ENCODE measurements at places on chromosomes 12 and 14. TPM values are rescaled to one million over a fixed set of nuclear protein-coding genes. Genes with fewer than 3 reads are reported as not detected.

The CCDC196 gene
- not detected for total RNA-seq

DNA sequence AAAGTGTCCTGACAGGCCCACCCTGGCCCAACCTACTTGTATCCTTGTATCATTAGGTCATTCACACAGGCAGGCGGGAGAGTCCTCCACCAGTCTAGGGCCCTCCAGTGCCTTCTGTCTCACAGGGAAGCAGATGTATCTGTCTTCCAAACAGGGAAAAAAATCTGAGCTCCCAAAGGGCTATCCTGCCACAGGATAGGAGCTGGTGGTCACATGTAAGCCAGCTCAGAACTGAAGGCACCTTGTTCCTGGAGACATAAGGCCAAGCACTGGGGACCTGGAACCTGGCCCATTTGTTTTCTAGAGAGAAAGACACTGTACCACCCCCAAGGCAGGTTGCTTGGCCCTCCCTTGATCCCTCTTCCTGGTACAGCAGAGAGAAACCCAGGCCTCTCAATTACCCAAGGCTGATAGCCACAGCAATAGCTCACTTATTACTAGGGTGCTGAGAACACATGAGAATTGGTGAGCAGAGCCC, 19.4 kb upstream of the PLEKHH1 start:
- H3K27ac ChIP-seq: no peak overlapping the region
- no peaks in the 10 kb centered on the region for H3K36me3 ChIP-seq
- no peaks in the 10 kb centered on the region for H3K4me1 ChIP-seq
- no peak overlapping the region for H3K4me3 ChIP-seq

GRCh38 chr12:29783773-29784666, at the start of gene TMTC1:
TSS of gene TMTC1 (minus strand) at chr12:29783942. CDS start at chr12:29783751, 191 bp downstream.
- peak; percentile 92 for DNase-seq
- H3K27me3 ChIP-seq: peaks cover 16% of the 10 kb centered on the region
- no peak within 1 kb of the TSS for H3K27ac ChIP-seq
- H3K4me1 ChIP-seq: peaks cover 16% of the 10 kb centered on the region

DNA sequence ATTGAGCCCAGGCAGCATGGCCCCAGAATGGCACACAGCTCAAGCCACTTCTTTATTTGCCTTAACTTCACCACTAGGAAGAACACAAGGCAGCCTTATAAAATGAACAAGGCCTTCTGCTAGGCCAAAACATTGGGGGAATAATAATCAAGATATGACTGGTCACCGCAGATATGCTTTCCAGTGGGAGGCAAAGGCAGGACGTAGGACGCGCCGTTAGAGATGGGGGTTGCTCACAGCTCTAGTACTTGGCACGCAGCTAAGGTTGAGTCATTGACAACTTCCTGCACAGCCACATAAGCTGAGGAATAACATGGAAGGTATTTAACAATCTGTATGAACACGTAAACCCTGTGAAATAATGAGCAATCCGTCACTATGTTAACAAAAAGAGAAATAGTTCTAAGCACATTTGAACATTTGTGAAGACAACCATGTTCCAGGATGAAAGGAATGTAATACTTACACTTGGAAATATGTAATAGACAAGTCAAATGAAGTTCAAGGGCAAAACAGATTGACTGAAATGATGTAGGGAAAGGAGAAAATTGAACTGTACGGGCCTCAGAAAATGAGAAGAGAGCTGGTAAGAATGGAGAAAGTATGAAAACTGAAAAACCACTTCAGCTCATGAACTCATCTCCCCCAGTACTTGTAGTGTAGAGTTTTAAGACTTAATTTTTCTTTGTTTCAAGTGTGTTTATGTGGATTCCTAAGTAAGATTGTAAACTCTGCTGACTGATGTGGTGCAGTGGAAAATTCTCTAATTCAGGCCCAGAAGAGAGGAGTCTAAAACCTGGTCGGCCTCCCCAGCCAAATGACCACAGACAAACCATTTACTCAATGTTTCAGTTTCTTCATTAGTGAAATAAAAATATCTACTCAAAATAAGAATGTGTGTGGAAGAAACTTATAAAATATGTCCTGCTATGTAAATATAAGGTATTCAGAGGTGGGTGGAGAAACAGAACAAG, 59.3 kb upstream of the CCDC91 start:
- no peaks in the 10 kb centered on the region for H3K4me1 ChIP-seq
- H3K36me3 ChIP-seq: no peaks in the 10 kb centered on the region
- no peak overlapping the region for H3K27ac ChIP-seq
- no peak overlapping the region for H3K4me3 ChIP-seq
- H3K27me3 ChIP-seq: no peaks in the 10 kb centered on the region
- DNase-seq: no peak

The DNAJC22 gene
- total RNA-seq: 0.39 TPM

- DNase-seq: no peak
- no peaks in the 10 kb centered on the region for H3K27me3 ChIP-seq
- H3K4me1 ChIP-seq: no peaks in the 10 kb centered on the region
- no peak overlapping the region for H3K4me3 ChIP-seq
Measured at GRCh38 chr12:111887926-111888745, 46.1 kb downstream of the MAPKAPK5 start.

- no peak overlapping the region for H3K4me3 ChIP-seq
- H3K36me3 ChIP-seq: no peaks in the 10 kb centered on the region
- no peaks in the 10 kb centered on the region for H3K4me1 ChIP-seq
- DNase-seq: no peak
Measured at GRCh38 chr14:105026033-105026785, 5.3 kb upstream of the CDCA4 start.

The SAMD15 gene
- total RNA-seq: 2.2 TPM

DNA sequence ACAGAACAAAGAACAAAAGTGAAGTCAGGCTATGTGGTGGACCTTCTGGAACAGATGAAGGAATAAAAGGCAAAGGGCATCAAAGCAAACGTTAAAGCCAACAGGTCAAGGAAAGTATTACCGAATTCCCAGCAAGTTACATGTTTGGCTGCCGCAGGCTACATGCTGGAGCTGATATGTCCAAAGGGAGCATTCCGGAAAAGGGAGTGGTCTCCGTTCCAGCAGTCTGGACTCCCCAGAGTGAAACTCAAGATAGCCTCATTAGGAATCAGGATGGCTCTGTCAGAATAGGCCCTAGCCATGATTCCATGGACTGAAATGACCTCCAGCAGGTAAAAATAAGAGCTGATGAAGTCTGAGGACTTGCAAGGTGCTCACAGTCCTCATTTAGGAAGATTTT, 379.8 kb upstream of the PRICKLE1 start:
- H3K27ac ChIP-seq: no peak overlapping the region
- H3K36me3 ChIP-seq: no peaks in the 10 kb centered on the region
- no peak overlapping the region for H3K4me3 ChIP-seq
- no peak for DNase-seq
- H3K27me3 ChIP-seq: no peaks in the 10 kb centered on the region

The ADIPOR2 gene
- total RNA-seq: 33.6 TPM

DNA sequence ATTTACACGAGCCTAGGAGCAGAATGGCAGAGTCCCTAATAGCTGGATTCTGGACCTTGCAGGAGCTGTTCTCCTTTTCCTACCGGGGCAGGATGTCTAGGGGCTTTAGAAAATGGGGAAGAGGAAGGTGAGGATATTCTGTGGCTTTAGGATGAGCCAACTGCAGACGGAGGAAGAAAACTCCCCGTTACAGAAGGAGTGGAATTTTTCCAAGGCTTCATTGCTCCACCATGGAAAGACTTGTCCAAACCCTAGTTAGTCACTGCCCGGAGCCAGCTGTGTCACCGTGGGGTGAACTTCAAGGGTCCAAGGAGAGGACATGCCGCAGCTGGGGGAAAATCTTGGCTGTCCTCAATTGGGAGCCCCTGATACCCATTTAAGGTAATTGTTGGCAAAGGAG, 41.6 kb downstream of the FOS start:
- H3K27me3 ChIP-seq: no peaks in the 10 kb centered on the region
- no peaks in the 10 kb centered on the region for H3K4me1 ChIP-seq
- DNase-seq: no peak
- H3K4me3 ChIP-seq: no peak overlapping the region
- no peaks in the 10 kb centered on the region for H3K36me3 ChIP-seq
- H3K27ac ChIP-seq: no peak overlapping the region

DNA sequence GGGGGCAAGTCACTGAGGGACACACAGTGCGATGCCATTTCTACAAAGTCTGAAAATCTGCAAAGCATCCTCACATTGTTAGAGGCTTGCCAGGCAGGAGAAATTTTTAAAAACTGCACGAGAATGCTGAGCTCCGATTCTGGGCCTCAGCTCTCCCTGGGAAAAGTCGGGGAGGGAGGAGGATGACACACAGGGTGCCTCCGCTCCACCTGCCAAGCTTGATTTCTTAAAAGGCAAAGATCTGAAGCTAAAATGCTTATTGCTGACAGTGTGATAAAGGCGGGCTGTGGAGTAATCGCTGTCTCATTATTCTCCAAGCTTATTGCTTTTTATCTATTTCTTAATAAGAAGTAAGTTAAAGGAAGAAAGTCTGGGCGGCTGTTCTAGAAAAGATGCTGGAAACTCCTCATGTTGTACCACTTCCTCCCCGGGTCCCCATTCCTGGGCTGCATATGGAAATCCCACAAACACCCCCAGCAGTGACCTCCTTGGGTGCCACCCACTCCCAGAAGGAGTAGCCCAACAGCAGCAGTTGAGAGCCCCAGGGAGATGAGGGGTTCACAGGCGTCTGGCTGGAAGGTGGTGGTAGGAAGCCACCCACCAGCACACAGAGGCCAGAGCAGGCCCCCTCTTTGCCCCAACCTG, 55.0 kb downstream of the CCDC85C start:
- no peak overlapping the region for H3K4me3 ChIP-seq
- H3K27ac ChIP-seq: no peak overlapping the region
- no peaks in the 10 kb centered on the region for H3K36me3 ChIP-seq
- H3K27me3 ChIP-seq: no peaks in the 10 kb centered on the region
- peaks cover 55% of the 10 kb centered on the region for H3K4me1 ChIP-seq
- DNase-seq: no peak

DNA sequence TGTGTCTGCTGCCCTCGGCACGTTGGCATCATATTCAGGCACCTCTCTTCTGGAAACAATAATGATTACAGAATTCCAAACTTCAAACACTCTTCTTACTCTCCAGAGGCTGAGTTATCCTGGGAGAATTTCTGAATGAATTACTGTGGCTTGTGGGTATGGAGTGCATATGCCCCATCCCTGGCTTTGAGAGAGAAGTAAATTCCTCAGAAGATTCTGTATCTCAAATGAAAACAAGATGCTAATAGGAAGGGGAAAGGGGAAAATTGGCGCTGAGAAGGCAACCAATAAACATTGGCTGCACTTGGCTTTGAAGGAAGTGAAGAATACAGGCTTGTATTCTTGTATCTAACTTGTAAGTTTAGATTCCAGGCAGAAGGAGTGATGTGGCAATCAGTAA, 132.0 kb upstream of the NOVA1 start:
- no peak overlapping the region for H3K27ac ChIP-seq
- no peaks in the 10 kb centered on the region for H3K36me3 ChIP-seq
- no peaks in the 10 kb centered on the region for H3K4me1 ChIP-seq
- DNase-seq: no peak
- no peak overlapping the region for H3K4me3 ChIP-seq
- no peaks in the 10 kb centered on the region for H3K27me3 ChIP-seq

GRCh38 chr14:96626916-96627315, 124.7 kb downstream of the PAPOLA start:
- H3K27me3 ChIP-seq: no peaks in the 10 kb centered on the region
- H3K27ac ChIP-seq: no peak overlapping the region
- no peak for DNase-seq
- H3K36me3 ChIP-seq: no peaks in the 10 kb centered on the region
- H3K4me1 ChIP-seq: no peaks in the 10 kb centered on the region

- DNase-seq: no peak
- H3K4me1 ChIP-seq: no peaks in the 10 kb centered on the region
- H3K27ac ChIP-seq: no peak overlapping the region
Measured at GRCh38 chr12:121124402-121125109, 8.1 kb upstream of the P2RX7 start.

GRCh38 chr12:31000751-31001150, 72.9 kb upstream of the DDX11 start:
- DNase-seq: no peak
- no peak overlapping the region for H3K4me3 ChIP-seq
- no peaks in the 10 kb centered on the region for H3K4me1 ChIP-seq
- H3K27ac ChIP-seq: no peak overlapping the region
- no peaks in the 10 kb centered on the region for H3K36me3 ChIP-seq
- no peaks in the 10 kb centered on the region for H3K27me3 ChIP-seq

The GUCY2C gene
- not detected for total RNA-seq

DNA sequence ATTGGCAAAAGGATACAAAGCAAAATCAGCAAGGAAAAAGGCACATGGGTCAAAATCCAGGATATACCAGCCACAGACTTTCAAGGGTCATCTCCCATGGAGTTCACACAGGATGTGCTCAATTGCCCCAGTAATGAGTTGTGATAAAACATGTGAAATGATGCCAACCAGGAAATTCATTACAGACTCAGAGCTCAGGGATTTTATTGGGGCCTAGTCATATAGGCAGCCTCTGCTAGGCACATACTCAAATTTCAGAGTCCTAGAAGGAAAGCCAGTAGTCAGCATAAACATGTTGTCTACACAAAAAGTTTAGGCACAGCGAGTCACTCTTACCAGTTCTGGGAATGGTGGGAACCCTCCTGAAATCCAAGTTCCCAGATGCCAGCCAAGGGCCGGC, 64.4 kb upstream of the OSBPL8 start:
- no peak overlapping the region for H3K27ac ChIP-seq
- H3K36me3 ChIP-seq: no peaks in the 10 kb centered on the region
- no peaks in the 10 kb centered on the region for H3K4me1 ChIP-seq
- no peaks in the 10 kb centered on the region for H3K27me3 ChIP-seq
- no peak for DNase-seq
- no peak overlapping the region for H3K4me3 ChIP-seq

GRCh38 chr12:1875608-1876007, 42.8 kb downstream of the CACNA2D4 start:
- H3K4me1 ChIP-seq: no peaks in the 10 kb centered on the region
- H3K27me3 ChIP-seq: no peaks in the 10 kb centered on the region
- no peak for DNase-seq
- no peak overlapping the region for H3K27ac ChIP-seq

The CAPS2 gene
- 20.1 TPM for total RNA-seq

GRCh38 chr14:85409481-85410210, 120.3 kb upstream of the FLRT2 start:
- DNase-seq: no peak
- no peaks in the 10 kb centered on the region for H3K4me1 ChIP-seq
- no peak overlapping the region for H3K4me3 ChIP-seq
- H3K27ac ChIP-seq: no peak overlapping the region

The LRTM2 gene
- 0.09 TPM for total RNA-seq

The KRT78 gene
- total RNA-seq: not detected

The SLC7A8 gene
- total RNA-seq: 83.7 TPM

DNA sequence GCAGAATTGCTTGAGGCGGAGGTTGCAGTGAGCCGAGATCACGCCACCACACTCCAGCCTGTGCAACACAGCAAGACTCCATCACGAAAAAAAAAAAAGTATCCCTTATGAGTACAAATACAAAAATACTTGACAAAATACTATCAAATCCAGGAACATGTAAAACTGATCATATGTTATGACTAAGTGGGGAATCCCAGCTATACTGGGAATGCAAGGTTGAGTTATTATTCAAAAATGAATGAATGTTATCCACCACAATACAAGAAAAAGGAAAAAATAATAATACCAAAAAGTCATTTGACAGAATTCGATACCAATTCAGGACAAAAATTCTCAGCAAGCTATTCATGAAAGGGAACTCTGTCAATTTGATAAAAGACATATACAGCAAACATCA, 32.6 kb downstream of the MOK start:
- DNase-seq: no peak
- no peaks in the 10 kb centered on the region for H3K27me3 ChIP-seq
- H3K4me3 ChIP-seq: no peak overlapping the region
- no peaks in the 10 kb centered on the region for H3K36me3 ChIP-seq
- H3K4me1 ChIP-seq: no peaks in the 10 kb centered on the region

The DAO gene
- total RNA-seq: not detected

- H3K4me3 ChIP-seq: no peak overlapping the region
- no peaks in the 10 kb centered on the region for H3K4me1 ChIP-seq
- DNase-seq: no peak
- no peaks in the 10 kb centered on the region for H3K36me3 ChIP-seq
Measured at GRCh38 chr14:39246618-39247017, 12.9 kb downstream of the MIA2 start.

The RNASE7 gene
- not detected for total RNA-seq

The DGKA gene
- total RNA-seq: 27.0 TPM

Data from neural progenitor cell (in vitro differentiated cells).